H1 (cell line): ENCODE measurements at places on chromosomes 11 and 22.
A peak's percentile ranks its signal among the peaks of the same experiment; 100 is the strongest.

DNA sequence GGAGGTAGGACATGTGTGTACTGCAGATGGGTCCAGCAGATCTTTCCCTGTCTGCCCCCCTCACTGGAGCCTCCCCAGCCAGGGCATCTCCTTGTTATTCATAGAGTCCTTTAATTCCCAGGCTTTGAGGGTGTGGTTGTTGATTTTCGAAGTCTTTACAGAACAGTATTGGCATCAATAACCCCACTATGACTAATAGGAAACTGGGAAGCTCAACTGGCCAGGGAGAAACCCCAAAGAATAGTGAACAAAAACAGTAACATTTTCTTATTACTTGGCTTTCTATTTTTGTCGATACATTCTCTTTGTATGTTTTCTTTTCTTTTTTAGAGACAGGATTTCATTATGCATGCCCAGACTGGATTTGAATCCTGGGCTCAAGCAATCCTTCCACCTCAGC, 57.9 kb downstream of the NF2 start:
- H3K4me3 ChIP-seq: no peak overlapping the region
- no peaks in the 10 kb centered on the region for H3K4me1 ChIP-seq
- H3K27ac ChIP-seq: no peak overlapping the region

DNA sequence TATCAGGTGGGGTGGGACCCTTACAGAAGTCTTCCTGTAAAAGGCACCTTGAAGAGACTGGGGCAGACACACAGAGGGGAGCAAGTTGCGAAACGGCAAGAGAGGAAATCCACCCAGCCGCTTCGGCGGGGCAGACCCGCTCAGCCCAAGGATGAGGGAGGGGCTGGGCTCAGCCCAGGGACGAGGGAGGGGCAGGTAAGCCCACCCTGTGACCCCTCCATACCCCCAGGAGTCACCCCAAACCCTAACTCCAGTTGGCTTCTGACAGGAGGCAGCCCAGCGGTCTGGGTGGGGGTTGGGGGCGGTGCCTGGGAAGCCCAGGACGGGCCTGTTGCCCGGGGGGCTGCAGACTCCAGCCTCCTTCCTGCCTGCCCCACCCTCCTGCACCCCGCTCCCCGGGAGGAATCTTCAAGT, 965 bp downstream of the OSBPL5 start:
- DNase-seq: no peak
- H3K27me3 ChIP-seq: no peaks in the 10 kb centered on the region
- H3K27ac ChIP-seq: no peak overlapping the region

DNA sequence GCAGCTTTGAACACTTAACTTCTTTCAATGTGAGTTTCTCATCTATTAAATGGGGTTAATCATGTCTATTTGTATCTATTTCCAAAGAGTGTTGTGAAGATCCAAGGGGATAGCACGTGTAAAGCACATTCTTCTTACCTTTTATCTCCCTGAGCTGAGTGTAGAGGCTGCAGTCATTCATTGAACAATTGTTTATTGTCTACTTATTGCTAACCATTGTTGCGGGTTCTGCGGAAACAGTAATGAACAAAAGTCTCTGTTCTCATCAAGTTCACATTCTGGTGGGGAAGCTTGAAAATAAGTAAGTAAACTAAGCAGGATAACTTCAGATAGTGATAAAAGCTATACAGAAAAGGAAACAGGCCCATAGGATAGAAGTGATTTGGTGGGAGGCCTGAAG, 27.4 kb upstream of the PLET1 start:
- H3K36me3 ChIP-seq: no peaks in the 10 kb centered on the region

- no peak overlapping the region for H3K4me3 ChIP-seq
- no peaks in the 10 kb centered on the region for H3K36me3 ChIP-seq
- DNase-seq: no peak
- H3K4me1 ChIP-seq: no peaks in the 10 kb centered on the region
- no peak overlapping the region for H3K27ac ChIP-seq
These were observed 148.3 kb downstream of the JRKL start for GRCh38 chr11:96538104-96538503.

DNA sequence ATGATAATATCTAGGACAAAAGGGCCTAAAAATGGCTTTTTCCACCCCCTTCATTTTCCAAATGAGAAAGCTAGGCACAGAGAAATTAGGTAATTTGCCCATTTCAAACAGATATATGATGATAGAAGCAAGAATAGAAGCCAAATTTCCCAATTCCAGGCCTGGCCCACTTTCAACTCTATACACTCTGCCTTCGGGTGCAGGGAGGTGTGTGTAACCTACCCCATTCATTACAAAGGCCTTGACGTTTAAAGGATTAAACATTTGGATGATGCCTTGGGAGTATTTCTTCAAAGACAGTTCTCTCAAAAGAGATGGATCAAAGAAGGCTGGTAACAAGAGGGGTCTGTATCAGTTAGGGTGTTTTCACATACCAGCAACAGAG, 134.1 kb downstream of the CCDC34 start:
- H3K36me3 ChIP-seq: no peaks in the 10 kb centered on the region
- no peak overlapping the region for H3K27ac ChIP-seq
- H3K4me1 ChIP-seq: peaks cover 6% of the 10 kb centered on the region; the same call in 1 of the 2 replicates
- DNase-seq: no peak

- peak overlapping the region; percentile 70 for H3K4me3 ChIP-seq
- H3K27ac ChIP-seq: no peak overlapping the region
- H3K27me3 ChIP-seq: no peaks in the 10 kb centered on the region; the same call in 1 of the 2 replicates
- no peak for DNase-seq
- no peaks in the 10 kb centered on the region for H3K36me3 ChIP-seq
- no peaks in the 10 kb centered on the region; the same call in 1 of the 2 replicates for H3K4me1 ChIP-seq
These were observed 178.2 kb downstream of the IGLL1 start for GRCh38 chr22:23401910-23402274.

- DNase-seq: no peak
- H3K4me1 ChIP-seq: no peaks in the 10 kb centered on the region; the same call in 1 of the 2 replicates
- H3K27ac ChIP-seq: no peak overlapping the region
- H3K27me3 ChIP-seq: no peaks in the 10 kb centered on the region; the same call in 1 of the 2 replicates
- H3K36me3 ChIP-seq: no peaks in the 10 kb centered on the region
These were observed 24.0 kb downstream of the KCNJ5 start for GRCh38 chr11:128915149-128915521.

GRCh38 chr11:73163638-73164174, 21.6 kb upstream of the FCHSD2 start:
- H3K27ac ChIP-seq: no peak overlapping the region
- H3K27me3 ChIP-seq: no peaks in the 10 kb centered on the region
- H3K36me3 ChIP-seq: no peaks in the 10 kb centered on the region
- no peak for DNase-seq
- no peak overlapping the region for H3K4me3 ChIP-seq

DNA sequence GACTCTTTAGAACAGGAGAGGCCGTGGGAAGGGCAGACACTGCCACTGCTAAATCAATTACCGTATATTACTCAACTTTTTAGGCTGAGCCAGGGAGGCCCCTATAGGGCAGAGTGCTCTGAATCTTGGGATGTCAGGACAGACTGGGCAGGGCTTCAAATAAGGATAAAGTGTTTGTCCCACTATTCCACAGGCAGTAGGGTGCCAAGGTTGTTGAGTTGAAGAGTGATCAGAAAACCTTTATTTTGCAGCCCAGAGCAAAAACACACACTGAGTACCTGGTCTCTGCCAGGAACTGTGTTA, 1.6 kb upstream of the B4GAT1 start:
- no peak overlapping the region for H3K27ac ChIP-seq
- H3K36me3 ChIP-seq: no peaks in the 10 kb centered on the region
- peaks cover 15% of the 10 kb centered on the region for H3K4me1 ChIP-seq
- no peak overlapping the region for H3K4me3 ChIP-seq

- no peaks in the 10 kb centered on the region for H3K36me3 ChIP-seq
- no peaks in the 10 kb centered on the region for H3K27me3 ChIP-seq
- no peak for DNase-seq
These were observed 801.1 kb downstream of the TBC1D22A start for GRCh38 chr22:47563406-47564157.

DNA sequence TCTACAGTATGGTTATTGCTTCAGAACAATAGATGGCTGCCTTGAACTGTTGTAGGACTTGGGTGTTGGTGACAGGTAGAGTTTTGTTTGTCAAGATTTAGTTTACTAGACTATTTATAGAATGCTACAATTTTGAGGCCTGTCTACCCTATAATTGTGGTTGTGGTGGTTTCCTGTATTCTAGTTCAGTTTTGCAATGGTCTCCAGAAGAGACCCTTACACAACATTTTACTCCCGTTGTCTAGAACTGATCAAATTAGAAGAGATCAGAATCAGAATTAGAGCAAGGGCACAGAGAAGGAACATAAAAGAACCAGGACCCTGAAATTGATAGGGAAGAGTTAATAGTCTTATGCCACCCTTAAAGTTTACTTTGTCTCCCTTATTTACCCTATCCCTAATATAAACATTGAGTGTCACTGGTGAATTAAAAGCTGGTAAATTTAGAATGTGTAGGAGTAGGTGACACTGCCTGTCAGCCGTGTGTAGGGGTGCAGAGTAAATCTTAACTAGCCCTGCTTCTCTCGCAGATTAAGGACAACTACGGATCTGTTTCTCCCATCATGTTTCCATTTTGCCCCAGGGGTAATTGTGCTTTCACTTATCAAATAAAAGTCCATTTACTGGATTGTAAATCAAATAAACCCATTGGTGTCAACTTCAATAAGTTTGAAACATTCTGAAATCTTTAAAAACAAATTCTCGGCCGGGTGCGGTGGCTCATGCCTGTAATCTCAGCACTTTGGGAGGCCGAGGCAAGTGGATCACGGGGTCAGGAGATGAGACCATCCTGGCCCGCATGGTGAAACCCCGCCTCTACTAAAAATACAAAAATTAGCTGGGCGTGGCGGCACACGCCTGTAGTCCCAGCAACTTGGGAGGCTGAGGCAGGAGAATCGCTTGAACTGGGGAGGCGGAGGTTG, 10.9 kb upstream of the PHLDB1 start:
- H3K4me3 ChIP-seq: no peak overlapping the region
- H3K4me1 ChIP-seq: no peaks in the 10 kb centered on the region
- no peak for DNase-seq
- no peak overlapping the region for H3K27ac ChIP-seq

GRCh38 chr22:19995611-19996339, 20.8 kb downstream of the ARVCF start:
- H3K27ac ChIP-seq: no peak overlapping the region
- no peaks in the 10 kb centered on the region for H3K36me3 ChIP-seq
- no peaks in the 10 kb centered on the region for H3K27me3 ChIP-seq
- DNase-seq: no peak

DNA sequence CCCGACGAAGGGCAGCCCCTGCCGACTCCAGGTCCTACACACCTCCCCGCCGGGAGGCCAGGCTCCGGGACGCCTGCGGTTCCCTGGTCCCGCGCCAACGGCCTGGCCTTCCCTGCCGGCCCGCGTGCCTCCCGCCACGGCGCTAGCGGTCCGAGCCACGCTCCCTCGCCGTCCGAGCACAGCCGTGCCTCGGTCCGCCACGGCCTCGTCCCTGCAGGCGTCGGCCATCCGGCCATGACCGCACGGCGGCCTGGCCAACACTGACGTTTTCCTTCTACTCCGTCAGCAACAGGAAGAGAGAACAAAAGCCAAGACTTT, 532 bp downstream of the EIF4G2 start:
- no peaks in the 10 kb centered on the region for H3K27me3 ChIP-seq
- no peaks in the 10 kb centered on the region; the same call in 1 of the 2 replicates for H3K4me1 ChIP-seq
- no peak for DNase-seq
- H3K36me3 ChIP-seq: peaks cover 35% of the 10 kb centered on the region

DNA sequence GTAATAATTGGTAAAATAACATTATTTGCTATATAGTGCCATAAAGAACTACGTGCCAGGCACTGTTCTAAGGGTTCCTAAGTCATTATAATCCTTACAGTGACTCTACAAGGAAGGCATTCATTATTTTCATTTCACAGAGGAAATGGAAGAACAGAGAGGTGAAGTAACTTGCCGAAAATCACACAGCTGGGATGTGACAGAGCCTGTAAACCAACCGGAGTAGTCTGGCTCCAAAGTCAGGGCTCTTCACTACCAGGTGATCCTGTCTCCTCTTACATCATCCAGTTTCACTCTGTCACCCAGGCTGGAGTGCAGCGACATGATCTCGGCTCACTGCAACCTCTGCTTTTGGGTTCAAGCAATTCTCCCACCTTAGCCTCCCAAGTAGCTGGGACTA, 59.2 kb upstream of the RBFOX2 start:
- no peaks in the 10 kb centered on the region for H3K4me1 ChIP-seq
- no peak overlapping the region for H3K27ac ChIP-seq
- no peaks in the 10 kb centered on the region for H3K27me3 ChIP-seq
- H3K36me3 ChIP-seq: no peaks in the 10 kb centered on the region

GRCh38 chr11:118003456-118003855, 17.3 kb downstream of the IL10RA start:
- no peaks in the 10 kb centered on the region for H3K36me3 ChIP-seq
- peaks cover 2% of the 10 kb centered on the region; the same call in 1 of the 2 replicates for H3K27me3 ChIP-seq
- H3K4me3 ChIP-seq: no peak overlapping the region
- no peak for DNase-seq
